AML-193 (cell line): ENCODE measurements at places on chromosomes 3 and 15.

- no peak for DNase-seq
Measured at GRCh38 chr3:48637305-48637704, 2.0 kb upstream of the SLC26A6 start.

DNA sequence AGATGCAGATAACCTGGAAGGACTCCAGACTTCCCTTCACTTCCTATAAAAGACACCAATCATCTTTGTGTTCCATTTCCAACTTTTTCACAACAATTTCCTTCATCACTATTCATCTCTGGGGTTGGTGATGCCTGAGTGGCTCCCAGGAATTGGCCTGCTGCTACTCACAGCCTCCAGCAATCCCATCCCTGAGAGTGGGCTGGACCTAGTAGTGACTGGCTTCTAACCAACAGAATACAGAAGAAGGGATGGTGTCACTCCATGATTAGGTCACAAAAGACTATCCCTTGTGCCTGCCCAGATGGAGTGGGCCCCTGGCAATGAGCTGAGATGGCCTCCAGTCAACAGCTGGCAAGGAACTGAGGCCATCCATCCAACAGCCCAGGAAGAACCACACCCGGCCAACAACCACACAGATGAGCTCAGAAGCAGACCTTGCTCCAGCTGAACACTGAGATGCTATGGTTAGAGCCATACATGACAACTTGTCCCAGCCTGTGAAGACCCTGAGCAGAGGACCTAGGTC lies 20.9 kb downstream of the OCA2 start:
- DNase-seq: no peak

DNA sequence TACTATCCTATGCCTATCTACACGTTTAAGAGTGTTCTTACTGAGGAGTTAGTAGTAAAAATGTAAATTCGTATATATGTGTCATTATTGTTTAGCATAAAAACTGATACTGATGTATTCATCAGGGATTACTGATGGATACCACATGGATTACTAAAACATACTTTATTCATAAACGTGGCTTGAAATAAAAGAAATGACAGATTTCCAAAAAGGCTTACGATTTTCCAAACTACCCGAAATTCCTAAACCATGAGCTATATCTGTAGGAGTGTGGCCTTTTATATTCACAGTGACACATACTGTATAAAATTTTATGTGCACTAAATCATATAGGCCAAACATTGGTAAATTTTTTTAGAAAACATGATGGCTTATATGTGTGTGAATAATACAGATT lies 6.9 kb downstream of the TSC22D2 start:
- DNase-seq: no peak

DNA sequence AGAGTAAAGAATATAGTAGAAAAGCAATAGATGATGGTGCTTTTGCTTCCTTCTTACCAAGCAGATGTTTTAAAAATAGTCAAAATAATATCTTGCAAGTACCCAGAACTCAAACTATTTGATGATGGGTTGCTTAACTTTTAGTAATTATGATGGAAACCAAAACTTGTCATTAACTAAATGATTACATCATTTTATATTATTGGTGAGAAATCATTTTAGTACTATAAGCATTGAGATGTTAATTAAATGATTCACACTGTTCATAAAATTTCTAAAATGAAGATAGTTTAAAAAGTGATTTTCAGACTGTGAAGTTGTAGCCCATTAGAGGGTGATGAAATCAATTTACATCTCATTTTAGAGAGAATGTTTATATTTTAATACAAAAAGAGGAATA lies 24.4 kb upstream of the GOLGA8B start:
- no peak for DNase-seq

GRCh38 chr15:80977627-80978036 lies 12.0 kb downstream of the MESD start:
- peak; percentile 33 for DNase-seq

DNA sequence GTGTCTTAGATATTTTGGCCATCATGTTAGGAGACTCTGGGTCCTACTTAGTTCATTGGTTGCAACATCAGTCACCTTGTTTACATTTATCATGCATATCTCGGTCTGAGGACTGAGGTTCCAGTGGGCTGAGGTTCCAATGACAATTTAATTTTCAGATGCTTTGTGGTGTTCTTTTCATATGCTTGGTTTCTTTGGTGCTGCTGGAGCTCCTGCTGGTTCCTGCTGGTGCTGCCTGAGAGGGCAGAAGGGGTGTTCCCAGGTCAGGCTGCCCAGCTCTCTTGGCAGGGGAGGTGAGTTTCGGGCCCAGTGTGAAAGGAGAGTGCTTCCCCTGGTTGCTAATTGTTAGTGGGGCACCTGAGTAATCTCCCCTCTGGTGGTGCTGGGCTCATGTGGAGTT lies 6.9 kb upstream of the KLHL40 start:
- DNase-seq: no peak

- no peak for DNase-seq
Measured at GRCh38 chr3:43155464-43156121, 49.7 kb upstream of the POMGNT2 start.

DNA sequence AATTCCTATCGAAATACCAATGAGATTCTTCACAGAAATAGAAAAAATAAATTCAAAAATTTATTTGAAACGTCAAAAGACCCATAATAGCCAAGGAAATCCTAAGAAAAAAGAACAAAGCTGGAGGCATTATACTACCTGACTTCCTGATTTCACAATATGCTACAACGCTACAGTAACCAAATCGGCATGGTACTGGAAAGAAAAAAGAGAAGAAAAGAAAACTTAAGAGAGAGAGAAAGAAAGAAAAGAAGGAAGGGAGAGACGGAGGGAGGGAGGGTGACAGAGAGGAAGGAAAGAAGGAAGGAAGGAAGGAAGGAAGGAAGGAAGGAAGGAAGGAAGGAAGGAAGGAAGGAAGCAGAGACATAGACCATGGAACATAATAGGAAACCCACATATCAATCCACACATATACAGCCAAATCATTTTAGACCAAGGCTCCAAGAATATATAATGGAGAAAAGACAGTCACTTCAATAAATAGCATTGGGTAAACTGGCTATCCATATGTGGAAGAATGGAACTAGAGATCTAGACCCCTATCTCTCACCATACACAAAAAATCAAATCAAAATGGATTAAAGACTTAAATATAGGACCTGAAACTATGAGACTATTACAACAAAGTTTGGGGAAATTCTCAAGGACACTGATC lies 118.6 kb upstream of the CNTN4 start:
- DNase-seq: no peak

- no peak for DNase-seq
Measured at GRCh38 chr3:186901135-186901734, 29.1 kb upstream of the ST6GAL1 start.

DNA sequence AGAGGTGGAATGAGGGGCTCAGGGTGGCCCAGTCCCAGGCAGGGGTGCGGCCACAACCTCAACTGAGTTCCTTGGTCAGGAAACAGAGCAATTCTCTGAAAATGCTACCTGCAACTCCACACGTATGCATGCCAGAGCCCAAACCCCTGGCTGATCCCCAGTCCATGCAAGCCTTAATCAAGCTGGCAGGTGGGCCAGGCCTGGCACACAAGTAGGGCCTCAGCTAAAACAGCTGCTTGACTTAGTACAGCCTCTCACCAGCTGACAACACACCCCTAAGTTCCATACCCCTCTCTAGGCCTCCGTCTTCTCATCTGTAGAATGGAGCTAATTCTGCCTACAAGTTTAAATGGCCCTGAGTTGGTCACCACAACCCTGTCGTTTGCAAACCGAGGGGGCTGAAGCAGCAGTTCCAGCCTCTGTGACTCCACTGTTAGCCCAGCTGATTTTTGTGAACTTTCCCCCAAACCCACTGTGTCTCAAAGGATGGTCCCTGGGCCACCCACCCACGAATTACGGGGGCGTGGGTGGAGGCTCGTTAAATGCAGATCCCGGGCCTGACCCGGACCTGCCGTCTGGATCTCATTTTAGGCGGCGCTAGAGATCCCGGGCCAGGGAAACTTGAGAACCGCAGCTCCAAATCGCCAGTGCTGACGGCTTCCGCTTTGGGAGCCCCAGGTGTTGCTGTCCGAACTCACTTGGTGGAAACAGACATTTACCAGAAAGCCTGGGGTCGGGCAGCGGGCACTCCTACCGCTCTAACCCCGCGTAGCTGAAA lies 927 bp downstream of the CHDH start:
- no peak for DNase-seq

DNA sequence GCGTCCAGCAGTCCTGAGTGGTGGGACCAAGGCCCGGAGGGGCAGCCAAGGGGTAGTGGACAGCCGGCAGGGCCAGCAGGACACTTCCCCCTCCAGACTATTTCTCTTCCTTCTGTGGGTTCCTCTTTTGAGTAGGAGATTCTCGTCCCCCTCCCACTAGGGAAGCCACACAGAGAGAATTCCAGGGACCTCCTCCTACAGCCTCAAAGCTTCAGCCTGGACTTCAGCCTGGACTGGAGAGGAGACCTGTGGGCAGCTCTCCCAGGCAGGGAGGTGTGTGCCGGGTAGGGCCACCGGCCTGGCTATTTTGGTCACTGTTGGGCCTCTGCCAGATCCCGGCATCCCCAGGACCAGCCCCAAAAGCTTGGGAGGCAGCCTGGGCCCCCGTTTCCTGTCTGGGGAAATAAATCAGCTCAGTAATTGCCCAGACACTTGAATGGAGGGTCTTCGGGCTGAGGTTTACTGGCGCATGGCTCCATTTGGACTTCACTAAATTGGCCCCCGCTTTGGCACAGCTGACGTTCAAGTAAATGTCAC lies 1.3 kb downstream of the SLC6A6 start:
- peak; percentile 83 for DNase-seq

DNA sequence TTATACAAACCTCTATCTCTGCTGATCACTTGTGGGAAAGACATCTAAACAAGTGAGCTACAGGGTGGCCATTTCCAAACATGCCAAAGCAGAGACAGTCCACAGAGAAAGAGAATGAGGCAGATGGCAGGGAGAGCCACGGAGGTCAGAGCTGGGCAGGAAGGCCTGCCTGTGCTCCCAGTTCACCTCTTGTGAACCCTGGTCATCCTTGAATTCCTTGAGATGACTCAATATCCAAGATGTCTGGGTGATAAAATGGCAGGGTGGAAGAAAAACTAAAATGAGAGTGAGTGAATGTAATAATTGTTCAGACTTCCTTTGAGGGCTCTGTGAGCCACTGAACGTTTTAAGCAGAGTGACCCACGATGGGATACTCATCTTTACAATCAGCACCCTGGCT lies 104.8 kb downstream of the PLCH1 start:
- DNase-seq: no peak
